ENCODE measurements at places on chromosomes 7 and 10.

DNA sequence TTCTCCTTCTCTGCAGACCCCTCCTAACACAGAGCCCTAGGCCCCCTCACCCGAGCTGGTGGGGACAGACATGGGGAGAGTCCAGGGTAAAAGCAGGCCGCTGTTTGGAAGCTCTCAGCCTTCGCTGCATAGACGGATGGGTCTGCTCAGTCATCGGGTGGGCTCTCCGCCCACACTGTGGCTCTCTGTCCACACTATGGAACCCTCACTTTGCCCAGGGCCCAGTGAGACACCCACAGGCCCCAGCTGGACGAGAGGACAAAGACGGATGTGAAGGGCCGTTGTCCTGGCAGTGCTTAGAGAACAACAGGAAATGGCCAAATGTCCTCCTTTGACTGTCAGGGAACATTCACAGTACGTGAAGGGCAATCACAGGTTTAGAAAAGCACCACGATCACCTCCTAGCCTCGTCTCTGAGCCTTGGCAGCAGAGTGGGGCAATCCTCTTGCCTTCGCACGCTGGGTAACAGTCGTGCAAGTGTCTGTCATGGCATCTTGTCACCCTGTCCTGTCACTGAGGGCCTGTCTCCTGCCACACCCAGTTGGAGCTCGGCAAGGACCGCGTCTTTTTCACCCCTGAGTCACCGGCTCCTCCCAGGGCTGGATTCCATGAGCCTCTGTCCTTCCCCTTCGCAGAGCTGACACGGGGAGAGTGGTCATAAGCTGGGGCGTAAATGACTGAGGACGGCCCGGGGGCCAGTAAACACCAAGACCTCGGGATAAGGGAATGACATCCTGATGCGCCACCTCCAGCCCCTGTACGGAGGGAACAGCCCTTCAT lies 80.6 kb downstream of the PRKAG2 start:
- peak; percentile 36 for DNase-seq

- DNase-seq = no peak
Observed at GRCh38 chr10:68981074-68981473, 7.5 kb upstream of the KIFBP start.

GRCh38 chr10:117546581-117547015 lies 4.1 kb downstream of the EMX2 start:
- DNase-seq = no peak

GRCh38 chr7:115292381-115292780 lies 370.5 kb downstream of the MDFIC start:
- no peak for DNase-seq

- DNase-seq = no peak
Observed at GRCh38 chr7:36597090-36597773, 127.1 kb downstream of the AOAH start.

- DNase-seq = no peak
Observed at GRCh38 chr10:73998929-73999691, 1.2 kb downstream of the VCL start.

- DNase-seq = no peak
Observed at GRCh38 chr7:29457141-29457561, 106.5 kb upstream of the PRR15 start.

DNA sequence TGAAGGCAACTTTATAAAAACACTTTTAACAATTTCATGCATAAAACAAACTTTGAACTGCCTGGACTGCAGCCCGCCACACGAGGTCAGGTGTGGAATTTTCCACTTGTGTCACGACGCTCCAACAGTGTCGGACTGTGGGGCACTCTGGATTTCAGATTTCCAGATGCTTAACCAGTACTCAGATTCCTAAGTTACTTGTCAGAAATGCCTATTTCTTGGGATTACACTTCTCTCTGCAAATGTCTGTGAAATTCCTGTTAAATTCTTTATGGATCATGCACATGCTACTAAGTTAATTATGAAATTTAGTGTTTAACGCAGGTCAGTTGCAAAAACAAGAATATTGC lies 473 bp upstream of the GPER1 start:
- DNase-seq = no peak

DNA sequence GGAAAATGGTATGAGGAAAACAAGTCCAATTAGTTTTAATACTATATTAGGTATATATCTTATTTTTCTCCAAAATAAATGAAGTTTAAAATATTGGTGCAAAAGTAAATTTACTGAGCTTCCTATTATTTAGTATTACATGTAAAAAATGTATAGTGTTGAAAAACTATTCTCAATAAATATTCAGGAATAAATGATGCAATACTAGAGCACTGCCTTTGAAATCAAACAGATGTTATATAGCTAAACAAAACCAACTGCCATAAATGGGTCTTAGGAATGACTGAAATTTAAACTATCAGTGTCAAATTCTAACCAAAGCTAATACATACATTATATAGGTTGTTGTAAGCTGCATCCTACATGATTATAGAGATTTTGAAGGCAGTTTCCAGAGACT lies 1434.0 kb upstream of the LRRTM3 start:
- DNase-seq = no peak

DNA sequence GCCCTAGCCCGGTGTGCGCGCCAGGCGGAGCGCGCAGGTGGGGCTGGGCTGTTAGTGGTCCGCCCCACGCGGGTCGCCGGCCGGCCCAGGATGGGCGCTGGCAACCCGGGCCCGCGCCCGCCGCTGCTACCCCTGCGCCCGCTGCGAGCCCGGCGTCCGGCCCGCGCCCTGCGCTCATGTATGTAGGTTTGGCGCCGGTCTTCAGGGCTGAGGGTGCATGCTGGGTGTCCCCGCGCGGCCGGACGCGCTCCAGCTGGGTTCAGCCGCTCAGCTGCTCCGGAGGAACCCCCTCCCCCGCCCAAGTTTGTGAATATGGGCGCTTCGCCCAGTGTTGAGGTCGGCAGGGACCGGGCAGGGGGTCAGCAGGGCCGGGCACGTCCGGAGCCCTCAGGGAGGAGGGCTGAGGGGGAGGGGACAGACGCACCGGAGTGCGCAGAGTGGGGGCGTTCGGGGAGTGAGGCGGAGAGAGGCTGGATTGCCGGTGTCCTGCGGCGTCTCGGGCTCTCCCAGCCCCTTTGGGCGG lies 559 bp downstream of the VWC2 start:
- DNase-seq = no peak

- no peak for DNase-seq
Observed at GRCh38 chr10:112159469-112159868, 24.1 kb downstream of the GPAM start.

DNA sequence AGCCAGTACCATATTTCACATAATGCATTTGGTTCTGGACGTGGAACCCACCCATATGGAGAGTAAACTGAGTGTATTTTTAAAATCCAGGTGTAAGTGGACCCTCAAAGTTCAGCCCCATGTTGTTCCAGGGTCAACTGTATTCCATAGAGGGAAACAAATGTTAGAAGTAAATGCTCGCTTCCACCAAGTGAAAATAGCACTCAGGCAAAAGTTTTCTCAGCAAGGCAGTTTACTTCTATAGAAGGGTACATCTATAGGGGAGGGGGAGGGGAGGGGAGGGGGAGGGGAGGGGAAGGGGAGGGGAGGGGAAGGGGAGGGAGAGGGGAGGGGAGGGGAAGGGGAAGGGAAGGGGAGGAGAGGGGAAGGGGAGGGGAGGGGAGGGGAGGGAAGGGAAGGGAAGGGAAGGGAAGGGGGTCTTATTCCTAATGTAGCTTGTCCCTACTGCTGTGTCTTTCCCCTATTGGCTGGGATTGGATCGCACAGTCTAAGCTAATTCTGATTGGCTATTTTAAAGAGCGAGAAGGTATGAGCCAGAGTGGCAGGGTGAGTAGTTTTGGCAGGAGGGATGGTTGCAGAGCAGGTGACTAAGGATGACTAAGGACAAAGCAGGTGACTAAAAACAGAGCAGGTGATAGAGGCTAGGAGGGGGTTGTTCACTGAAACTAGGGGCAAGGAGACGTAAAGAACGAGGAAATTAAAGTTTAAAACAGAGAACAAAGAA lies 29.1 kb downstream of the GARIN1A start:
- DNase-seq = no peak

- DNase-seq = no peak
Observed at GRCh38 chr10:132192991-132193665, 6.4 kb downstream of the DPYSL4 start.

- no peak for DNase-seq
Observed at GRCh38 chr7:131889572-131890150, 333.2 kb upstream of the PODXL start.

DNA sequence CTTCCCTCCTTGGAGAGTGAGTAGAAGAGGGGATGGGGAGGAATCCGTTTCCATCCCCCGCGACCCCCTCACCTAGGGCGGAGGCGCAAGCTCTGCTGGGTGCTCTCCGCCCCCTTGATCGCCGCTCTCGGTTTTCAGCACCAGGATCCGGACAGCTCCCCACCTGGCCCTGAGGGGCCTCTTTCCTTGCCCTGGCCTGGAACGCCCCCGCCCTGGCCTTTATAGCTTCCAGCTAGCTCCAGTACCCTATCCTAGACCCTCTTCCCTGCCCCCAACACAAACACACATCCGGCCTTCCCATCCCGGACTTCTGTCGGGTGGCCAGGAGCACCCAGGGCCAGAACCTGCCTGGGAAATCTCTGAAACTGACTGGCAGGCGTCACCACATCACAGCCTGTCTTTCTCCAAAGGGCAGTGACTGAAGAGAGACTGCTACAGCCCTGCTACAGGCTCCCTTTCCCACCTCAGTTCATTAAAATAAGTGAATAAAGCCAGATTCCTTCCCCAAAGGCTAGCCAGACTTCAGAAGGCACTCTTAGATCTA lies 72.3 kb upstream of the LEP start:
- DNase-seq = no peak

DNA sequence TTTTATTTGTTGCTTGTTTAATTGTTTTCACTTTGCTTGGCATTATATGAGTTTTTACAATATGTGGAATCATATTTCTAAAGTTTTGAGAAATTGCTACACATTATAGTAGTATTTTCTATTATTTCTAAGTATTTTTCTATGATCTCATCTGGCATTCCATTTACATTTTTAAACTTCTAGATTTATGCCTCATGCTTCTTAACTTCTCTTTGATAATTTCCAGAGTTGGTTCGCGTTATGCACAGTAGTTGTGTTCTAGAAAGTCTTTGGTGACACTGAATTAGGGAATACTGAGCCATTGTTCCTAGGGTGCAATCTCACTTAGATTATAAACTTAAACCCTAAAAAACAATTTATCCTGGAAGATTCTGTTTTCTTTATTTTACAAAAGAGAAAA lies 129.2 kb downstream of the GNAI1 start:
- no peak for DNase-seq

GRCh38 chr10:84685047-84685660 lies 356.8 kb downstream of the CCSER2 start:
- DNase-seq = no peak

GRCh38 chr10:23516530-23516929 lies 77.7 kb downstream of the OTUD1 start:
- DNase-seq = no peak

- no peak for DNase-seq
Observed at GRCh38 chr7:151340794-151341356, 737 bp upstream of the NUB1 start.

DNA sequence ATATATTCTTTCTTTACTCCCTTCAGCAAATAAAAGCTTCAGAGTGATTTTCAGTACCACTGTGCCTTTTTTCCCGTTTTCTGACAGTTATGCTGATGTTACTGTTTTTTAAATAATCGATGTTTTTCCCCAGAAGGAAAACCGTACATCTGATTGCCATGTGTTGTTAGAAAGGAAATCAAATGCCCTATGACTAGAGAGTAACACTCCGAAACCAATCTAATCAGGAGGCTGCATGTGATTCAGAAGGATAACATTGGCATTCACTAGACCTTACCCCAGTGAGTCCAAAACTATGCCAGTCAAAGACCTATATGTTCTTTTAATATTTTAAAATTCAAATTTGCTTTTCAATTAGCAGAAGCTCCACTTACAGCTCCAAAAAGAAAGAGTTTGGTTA lies 116.3 kb downstream of the TMEM26 start:
- DNase-seq = no peak

DNA sequence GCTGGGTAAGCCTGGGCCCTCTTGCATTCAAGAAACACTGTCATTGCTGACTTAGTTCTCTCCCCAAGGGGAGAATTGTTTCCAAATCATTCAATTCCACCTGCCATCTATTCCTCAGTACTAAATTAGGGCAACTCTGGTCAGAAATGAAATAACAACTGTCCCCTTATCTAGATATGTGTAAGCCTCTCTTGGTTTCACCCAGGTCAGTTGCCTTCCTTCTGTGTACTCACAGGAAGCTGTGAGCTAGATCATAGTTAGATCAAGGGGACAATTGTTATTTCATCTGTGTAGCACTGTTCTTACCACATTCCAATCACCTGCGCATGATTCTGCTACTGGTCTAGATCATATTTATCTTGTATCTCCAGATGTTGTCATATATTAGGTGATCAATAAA lies 483.0 kb upstream of the SORCS1 start:
- no peak for DNase-seq

- DNase-seq = no peak
Observed at GRCh38 chr10:86439544-86439943, 72.9 kb upstream of the GRID1 start.

DNA sequence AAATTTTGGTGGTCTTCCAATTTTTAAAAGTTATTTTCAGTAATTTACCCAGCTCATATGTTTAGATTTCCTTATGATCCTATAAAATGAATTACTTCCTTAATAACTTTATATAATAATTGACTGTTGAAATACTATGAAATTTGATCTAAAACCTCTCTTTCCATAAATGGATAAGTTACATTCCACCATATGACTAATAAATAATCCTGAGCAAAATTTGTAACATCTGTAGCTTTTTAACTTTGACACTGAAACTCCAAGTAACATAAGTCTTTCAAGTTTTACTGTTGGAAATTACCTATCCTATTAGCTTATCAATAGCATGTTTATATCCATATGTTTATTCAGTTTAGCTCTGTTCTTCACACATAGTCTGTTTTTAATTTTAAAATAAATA lies 85.3 kb downstream of the HECTD2 start:
- DNase-seq = no peak

DNA sequence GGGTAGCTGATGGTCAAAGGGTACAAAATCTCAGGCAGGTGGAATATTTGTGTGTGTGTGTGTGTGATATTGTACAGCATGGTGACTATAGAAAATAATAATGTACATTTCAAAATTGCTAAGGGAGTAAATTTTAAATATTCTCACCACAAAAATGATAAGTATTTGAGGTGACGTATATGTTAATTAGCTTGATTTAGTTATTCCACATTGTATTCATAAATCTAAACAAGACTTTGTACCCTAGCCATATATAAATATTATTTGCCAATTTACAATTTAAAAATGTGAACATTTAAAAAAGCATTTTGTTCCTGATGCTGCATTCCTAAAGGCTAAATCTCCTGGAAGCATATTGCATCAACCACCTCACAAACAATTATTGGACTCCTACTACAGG lies 47.0 kb downstream of the PFKFB3 start:
- DNase-seq = no peak

GRCh38 chr10:14254368-14254767 lies 76.4 kb downstream of the FRMD4A start:
- DNase-seq = no peak

- DNase-seq = no peak
Observed at GRCh38 chr7:19376538-19376937, 231.3 kb upstream of the FERD3L start.

Data from activated T-cell treated with anti-CD3 and anti-CD28 coated beads, Interleukin-2, amount 50 U/mL, for 48 hours (primary cell).